CD8-positive, alpha-beta memory T cell (primary cell): ENCODE measurements at places on chromosomes 7 and 10. TPM values are rescaled to one million over a fixed set of nuclear protein-coding genes. Genes with fewer than 3 reads are reported as not detected.

The SEMA3E gene
- not detected for polyA plus RNA-seq

The FZD1 gene
- polyA plus RNA-seq, result not detected

The HTR7 gene
- polyA plus RNA-seq, result not detected

The CUL2 gene
- 19.3 TPM for polyA plus RNA-seq

The TRDMT1 gene
- 8.3 TPM for polyA plus RNA-seq

The EIF5AL1 gene
- 0.16 TPM for polyA plus RNA-seq

The UNCX gene
- not detected for polyA plus RNA-seq

The CLIP2 gene
- polyA plus RNA-seq, result 0.94 TPM

The OR2A5 gene
- not detected for polyA plus RNA-seq

GRCh38 chr7:78080811-78081210 lies 282.2 kb downstream of the PHTF2 start:
- DNase-seq, result no peak

GRCh38 chr10:101780818-101781654 lies 2.2 kb downstream of the NPM3 start:
- DNase-seq, result peak; percentile 55

- no peak for DNase-seq
Measured at GRCh38 chr10:29648114-29648982, 13.6 kb upstream of the SVIL start.

GRCh38 chr10:103966671-103967447 lies at the start of gene SLK:
Gene SLK, plus strand, starts transcription at chr10:103967140. Its CDS starts 606 bp downstream, at chr10:103967746.
- DNase-seq, result peak; percentile 89

DNA sequence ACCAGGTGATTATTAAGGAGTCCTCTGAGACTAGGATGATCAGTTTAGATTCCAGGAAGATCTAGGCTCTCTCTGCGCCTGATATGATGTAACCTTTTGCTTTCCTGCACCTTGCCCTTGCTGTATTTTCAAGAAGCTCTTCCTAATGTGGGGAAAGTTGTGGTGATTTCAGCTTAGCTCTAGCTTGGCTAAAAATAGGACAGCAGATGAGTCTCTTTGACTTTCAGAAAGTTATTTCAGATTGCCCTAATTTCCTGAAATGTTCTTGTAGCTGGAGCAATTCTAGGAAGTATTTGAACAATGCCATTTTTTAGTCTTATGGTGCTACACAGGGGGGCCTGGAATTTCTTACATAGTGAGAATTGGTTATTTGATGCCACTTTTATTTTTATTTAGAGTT lies 3.8 kb downstream of the LCOR start:
- no peak for DNase-seq

GRCh38 chr7:118239014-118239413 lies 14.5 kb downstream of the ANKRD7 start:
- no peak for DNase-seq

DNA sequence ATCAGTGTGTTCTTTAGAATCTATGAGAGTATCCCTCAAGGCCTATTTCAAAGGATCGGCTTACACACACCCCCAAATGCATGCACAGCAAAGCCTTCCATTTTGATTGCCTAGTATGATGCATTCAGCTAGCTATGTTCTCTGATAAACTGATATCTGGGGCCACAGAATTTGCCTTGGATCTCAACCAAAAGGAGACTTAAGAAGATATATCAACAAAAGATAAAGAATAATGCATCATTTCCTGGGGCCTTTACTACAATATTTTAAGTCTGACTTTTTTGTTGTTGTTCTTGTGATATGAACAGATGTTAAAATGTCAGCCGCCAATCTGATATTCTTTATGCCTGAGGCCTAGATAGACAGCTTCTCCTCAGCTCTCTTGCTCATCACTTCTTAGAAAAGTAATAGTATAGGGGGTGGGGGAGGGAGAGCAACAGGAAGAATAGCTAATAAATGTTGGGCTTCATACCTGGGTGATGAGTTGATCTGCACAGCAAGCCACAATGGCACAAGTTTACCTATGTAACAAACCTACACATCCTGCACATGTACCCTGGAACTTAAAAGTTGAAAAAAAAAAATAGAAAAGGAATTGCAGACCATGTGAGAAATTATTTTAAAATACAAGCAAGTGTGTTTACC lies 792.9 kb upstream of the GHITM start:
- no peak for DNase-seq

DNA sequence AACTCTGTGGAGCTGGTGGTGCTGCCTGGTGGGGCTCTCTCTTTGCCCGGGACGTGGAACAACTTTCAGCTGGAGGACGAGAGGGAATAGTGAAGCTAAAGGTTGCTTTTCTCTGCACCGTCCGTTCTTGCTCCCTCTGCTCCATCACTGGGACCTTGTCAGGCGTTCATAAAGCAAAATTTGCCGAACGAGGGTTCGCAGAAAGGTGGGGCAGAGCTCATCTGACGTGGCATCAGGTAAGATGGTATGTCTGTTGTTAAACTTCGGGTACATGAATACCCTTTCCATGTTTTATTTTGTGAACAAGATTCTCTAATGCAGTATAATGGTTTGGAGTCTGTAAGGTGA lies 416 bp downstream of the BBS9 start:
- no peak for DNase-seq

DNA sequence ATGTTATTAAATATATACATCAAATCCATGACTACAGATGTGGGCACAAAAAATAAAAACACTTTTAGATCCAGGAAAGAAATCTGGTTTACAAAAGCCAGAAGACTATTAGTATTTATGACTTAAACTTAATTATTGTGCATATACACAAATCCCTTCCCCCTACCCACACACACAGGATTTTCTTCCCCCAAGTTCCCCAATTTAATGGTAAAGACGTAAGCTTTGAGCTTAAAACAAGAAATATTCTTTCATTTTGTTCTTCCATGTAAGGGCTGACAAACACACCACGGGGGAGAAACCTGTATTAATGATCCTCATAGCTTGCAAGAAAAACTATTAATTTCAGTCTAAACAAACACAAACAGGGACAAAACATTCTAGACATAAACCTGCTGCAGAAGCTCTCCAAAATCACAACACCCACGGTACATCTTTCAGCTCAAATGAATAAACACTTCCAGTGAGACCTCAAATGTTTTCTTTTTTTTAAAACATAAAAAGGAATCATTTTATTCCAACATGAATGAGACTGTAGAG lies 28.5 kb downstream of the OSBPL3 start:
- no peak for DNase-seq

DNA sequence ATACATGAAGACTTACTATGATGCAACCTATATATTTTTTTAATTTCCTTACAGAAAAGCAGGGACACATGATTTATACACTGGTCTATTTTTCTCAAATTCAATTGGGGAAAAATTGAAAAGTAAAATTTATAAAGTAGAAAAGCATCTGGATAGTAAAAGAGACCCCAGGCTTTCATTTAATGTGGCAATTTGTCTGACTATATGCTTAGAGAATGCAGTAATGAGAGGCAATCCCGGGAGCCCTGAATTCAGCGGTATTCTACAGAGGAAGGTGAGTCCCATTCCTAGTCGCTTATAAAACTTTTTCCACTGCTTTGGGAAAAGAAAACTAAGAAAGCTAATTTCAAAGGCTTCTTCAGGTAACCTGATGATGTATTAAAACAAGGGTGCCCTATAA lies 167.1 kb downstream of the SEMA3D start:
- DNase-seq, result no peak
